ENCODE measurements at places on chromosomes 5 and 9. TPM values are rescaled to one million over a fixed set of nuclear protein-coding genes. Genes with fewer than 3 reads are reported as not detected.

- peak; percentile 62 for DNase-seq
These were observed 58.3 kb upstream of the AKNA start for GRCh38 chr9:114446036-114446435.

Gene SLC1A3
- total RNA-seq, result not detected

Gene EPB41L4B
- total RNA-seq, result 0.51 TPM

Gene RMRP
- 194,626 TPM for total RNA-seq

DNA sequence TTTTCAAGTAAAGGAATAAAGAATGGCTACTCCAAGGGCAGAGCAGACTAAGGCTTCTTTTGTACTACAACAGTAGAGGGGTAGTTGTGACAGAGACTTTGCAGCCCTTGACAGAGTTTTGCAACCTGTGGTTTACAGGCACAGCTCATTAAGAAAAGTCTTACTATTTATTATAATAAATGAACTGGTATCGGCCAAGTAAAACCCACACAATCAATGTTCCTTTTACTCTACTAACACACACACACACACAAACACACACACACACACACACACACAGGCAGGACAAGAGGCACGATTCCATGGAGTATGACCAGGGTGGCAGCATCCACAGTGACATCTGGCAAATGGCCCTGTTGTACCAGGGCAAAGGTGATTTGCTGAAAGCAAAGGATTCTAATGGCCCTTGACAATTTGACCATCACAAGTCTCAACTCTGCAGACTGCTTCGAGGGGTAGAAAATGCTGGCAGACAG lies 59.1 kb upstream of the GOLPH3 start:
- DNase-seq, result peak; percentile 36

DNA sequence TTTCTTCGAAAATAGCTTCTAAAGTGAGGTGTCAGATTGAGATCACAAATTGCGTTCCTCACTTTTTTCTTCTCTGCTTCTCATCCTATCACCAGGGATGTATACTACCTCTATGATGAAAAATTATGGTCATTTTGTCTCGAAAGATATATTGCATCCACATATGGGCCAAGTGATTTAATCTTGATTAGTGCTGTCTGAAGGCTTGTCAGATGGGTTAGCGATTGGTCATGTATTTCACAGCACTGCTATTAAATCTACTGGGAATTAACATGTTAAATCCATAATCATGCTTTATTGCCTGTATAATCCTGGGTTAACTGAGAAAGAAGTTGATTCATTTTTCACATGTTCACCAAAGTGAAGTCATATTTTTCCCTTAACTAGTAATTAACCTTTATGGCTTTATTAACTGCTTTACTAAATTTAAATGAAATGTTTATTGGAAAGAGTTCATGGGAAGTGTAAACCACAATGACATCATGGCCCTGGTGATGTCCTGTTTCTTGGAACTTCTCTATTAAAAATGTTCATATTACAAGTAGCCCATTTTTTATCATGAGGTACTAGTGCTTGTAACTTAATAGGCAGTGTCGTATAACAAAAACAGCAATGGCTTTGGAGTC lies 193.3 kb downstream of the SMC2 start:
- no peak for DNase-seq

Gene PTCH1
- total RNA-seq, result 3.3 TPM

Gene PHYHD1
- total RNA-seq, result 0.26 TPM

DNA sequence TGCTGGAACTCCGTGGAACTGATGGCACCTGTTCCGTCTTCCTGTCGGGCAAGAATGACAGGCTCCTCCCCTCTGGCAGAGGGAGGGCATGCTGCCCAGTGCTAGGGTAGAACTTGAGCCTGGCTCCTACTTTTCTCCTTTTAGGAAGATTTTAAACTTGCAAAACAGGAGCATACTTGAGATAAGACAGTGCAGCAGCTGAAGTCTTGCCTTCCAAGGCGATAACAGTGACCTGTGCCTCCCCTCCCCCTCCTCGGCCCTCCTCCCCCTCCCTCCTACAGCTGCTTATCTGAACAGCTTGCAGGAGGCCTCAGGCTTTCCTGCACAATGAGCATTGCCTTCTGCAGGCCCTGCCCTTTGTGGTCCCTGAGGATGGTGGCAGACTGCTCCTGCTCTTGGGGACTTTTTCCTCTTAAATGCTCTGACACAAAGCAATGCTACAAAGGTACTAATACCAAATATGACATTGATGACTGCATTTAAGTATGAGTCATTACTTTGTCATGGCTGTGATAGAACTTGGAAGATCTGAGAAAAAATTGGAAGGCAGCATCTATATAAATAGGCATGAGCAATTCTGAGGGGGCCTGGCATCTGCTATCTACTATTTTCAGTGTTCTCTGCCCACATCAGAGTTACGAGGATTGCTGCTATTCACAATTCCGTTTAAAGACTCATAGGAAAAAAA lies 2.0 kb downstream of the GADD45G start:
- DNase-seq, result no peak

- DNase-seq, result no peak
These were observed 21.2 kb downstream of the FAXDC2 start for GRCh38 chr5:154829181-154829588.

Data from dermis microvascular lymphatic vessel endothelial cell (primary cell).